ENCODE measurements at places on chromosomes 6 and 20. TPM values are rescaled to one million over a fixed set of nuclear protein-coding genes. Genes with fewer than 3 reads are reported as not detected.

GRCh38 chr6:149109397-149110070 is 208.0 kb upstream of the TAB2 start:
- H3K27ac ChIP-seq, result no peak overlapping the region
- H3K27me3 ChIP-seq, result no peaks in the 10 kb centered on the region

GRCh38 chr20:10739566-10739965 is 65.8 kb upstream of the JAG1 start:
- peaks cover 11% of the 10 kb centered on the region for H3K4me1 ChIP-seq
- no peak overlapping the region for H3K27ac ChIP-seq
- no peaks in the 10 kb centered on the region for H3K27me3 ChIP-seq
- no peaks in the 10 kb centered on the region for H3K36me3 ChIP-seq
- DNase-seq, result no peak

- H3K4me3 ChIP-seq, result no peak overlapping the region
- no peaks in the 10 kb centered on the region for H3K4me1 ChIP-seq
- no peaks in the 10 kb centered on the region for H3K36me3 ChIP-seq
- no peak overlapping the region for H3K27ac ChIP-seq
- no peaks in the 10 kb centered on the region for H3K27me3 ChIP-seq
Observed at GRCh38 chr6:35894776-35895175, 26.1 kb downstream of the SRPK1 start.

Gene EYA4
- 0.08 TPM for polyA plus RNA-seq

Measured in ovary (tissue), 10 donors.